ENCODE measurements at places on chromosomes 4 and X. TPM values are rescaled to one million over a fixed set of nuclear protein-coding genes. Genes with fewer than 3 reads are reported as not detected.

The MTCP1 gene
- polyA plus RNA-seq = 3.5 TPM

The PRR32 gene
- not detected for polyA plus RNA-seq

The GPR82 gene
- 2.1 TPM for polyA plus RNA-seq

The RHOXF2 gene
- polyA plus RNA-seq = not detected

The MAGED1 gene
- polyA plus RNA-seq = 31.4 TPM

The SLC34A2 gene
- polyA plus RNA-seq = 0.03 TPM

The PDE5A gene
- 7.4 TPM for polyA plus RNA-seq

The ATP1B4 gene
- polyA plus RNA-seq = not detected

The DGAT2L6 gene
- not detected for polyA plus RNA-seq

The CNKSR2 gene
- polyA plus RNA-seq = 0.60 TPM

The MMAA gene
- polyA plus RNA-seq = 11.7 TPM

The MAGEC2 gene
- not detected for polyA plus RNA-seq

The NELFA gene
- 27.4 TPM for polyA plus RNA-seq

The CTAG2 gene
- not detected for polyA plus RNA-seq
